ENCODE measurements at places on chromosomes 12 and 14.

DNA sequence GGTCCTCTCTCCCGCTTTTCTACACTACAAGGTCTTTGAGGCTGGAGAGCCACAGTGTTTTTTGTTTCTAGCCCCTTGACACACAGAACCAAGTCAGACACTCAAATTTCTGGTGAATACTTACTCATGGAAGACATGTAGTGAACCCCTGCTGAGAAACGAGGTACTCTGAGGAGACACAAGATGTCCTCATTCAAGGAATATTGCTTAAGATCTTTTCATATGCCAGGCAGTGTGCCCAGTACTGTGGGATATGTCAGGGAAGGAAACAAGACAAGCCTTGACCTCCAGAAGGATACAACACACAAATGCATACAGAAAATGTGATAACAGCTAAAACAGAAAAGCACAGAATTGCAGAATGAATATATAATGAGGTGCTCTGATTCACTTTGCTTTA lies 75.9 kb downstream of the TMTC1 start:
- no peak for DNase-seq

- DNase-seq: no peak
Observed at GRCh38 chr14:46136456-46136855, 515.1 kb downstream of the RPL10L start.

DNA sequence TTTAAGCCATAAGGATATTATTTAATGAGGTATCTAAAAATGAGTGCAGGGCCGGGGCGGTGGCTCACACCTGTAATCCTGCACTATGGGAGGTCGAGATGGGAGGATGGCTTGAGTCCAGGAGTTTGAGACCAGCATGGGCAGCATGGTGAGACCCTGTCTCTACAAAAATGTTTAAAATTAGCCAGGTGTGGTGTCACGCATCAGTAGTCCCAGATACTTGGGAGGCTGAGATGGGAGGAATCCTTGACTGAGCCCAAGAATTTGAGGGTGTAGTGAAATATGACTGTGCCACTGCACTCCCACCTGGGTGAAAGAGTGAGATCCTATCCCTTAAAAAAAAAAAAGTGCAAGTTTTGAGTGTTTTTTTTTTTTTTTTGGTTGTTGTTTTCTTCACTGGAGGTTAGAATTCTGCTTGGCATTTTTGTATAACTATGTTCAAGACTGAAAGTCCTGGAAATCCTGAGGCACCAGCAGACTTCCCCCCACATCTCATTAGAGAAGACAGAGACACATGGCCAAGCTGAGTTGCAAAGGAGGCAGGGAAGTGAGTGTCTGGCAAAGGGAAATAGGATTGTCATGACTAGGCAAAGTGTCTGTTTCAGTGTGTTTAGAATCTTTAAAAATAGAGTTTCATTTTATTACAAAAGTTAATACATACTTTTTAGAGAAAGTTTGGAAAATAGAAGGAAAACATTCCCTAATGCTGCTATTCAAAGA lies 53.5 kb upstream of the DUSP6 start:
- no peak for DNase-seq

- no peak for DNase-seq
Observed at GRCh38 chr12:100128512-100128908, 14.2 kb downstream of the BLTP3B start.

GRCh38 chr14:91354221-91354916 lies 63.3 kb downstream of the CCDC88C start:
- no peak for DNase-seq

DNA sequence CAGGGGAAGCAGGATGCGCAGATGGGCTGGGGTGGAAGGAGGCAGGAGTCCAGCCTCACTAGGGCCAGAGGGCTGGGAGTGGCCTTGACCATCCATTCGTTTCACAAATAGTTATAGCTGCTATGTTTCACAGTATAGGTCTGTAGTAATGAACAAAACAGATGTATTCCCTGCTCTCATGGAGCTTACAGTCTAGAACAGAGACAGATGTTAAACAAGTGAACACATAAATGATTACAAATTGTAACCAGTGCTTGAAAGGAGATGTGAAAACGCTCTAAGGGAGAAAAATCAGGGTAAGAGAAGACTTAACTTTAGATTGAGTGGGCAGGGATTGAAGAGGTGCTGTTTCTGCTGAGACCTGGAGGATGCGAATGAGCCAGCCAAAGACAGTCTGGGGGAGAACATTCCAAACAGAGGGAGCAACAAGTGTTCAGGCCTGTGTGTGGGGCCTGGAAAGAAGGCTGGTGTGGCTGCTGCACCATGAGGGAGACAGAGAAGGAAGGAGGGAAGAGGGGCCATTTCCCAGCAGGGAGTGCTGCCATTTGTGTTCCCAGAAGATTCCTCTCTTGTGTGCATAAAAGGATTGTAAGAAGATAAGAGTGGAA lies 14.6 kb downstream of the CFAP251 start:
- no peak for DNase-seq

GRCh38 chr12:62750941-62751809 lies 183.8 kb downstream of the PPM1H start:
- DNase-seq: no peak

DNA sequence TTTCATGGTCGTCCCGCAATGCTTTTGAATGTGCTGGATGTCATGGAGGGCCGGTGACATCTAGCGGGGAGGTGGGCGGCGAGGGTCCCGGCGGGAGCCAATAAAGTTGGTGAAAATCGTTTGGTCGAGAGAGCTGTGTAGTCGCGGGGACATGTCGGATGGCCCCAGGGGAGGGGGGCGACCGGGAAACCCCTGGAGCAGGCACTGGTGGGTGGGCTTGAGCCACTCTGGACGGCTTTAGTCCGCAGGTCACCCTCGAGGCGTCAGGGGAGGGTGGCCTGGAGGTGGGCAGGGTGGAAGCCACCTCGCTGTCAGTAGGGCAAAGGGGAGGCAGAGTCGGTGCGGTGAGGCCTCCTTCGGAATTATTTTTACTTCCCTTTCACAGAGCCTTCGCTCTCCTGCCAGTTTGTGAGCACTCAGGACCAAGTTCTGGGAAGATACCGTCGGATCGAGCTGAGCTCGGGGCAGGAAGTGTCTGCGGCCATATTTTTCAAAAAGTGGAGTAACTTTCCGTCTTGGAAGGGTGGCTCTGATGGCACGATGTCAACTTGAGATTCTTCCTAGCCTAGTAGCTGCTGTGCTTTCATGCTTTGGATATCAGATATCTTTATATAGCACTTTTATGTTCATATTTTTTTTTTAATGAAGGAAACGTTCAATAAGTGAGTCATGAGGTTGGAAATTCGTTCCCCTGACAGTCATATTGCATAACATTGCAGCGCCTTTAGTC lies 28.2 kb downstream of the WBP11 start:
- no peak for DNase-seq

DNA sequence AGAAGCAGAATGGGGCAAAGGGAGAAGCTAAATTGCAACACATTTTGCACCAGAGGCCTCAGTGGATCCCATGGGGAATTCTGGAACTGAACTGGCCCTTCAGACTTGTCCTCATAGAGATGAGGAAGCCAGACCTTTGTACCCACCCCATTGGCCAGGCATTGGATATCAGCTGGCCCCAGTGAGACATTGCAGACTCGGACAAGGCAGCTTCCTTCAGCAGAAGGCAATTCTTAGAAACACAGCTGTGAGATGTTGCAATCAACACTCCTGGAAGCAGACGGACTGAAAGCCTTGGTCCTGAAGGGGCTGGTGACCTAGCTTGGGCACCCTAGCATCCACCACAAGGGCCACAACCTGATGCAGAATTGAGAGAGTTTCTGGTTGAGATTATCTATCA lies 218.1 kb downstream of the MSRB3 start:
- DNase-seq: no peak

GRCh38 chr14:23728791-23729190 lies 92.6 kb downstream of the DHRS2 start:
- no peak for DNase-seq

DNA sequence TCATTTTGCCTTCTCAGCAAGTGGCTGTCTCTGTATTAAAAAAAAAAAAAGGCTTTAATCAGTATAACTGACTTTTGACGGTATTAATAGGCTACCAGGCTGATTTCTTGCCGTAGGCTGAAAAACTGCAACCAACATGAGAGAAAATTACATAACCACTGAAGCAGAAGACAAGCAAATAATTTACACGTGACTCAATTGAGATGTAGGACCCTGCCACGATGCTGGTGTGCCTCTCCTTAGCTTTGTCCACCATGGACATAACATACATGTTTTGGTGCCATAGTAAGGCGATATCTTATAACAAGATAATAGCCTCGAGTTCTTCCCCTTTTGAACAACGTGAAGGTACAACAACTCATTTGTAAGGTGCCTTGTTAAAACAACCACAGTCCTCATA lies 88.7 kb upstream of the GRIP1 start:
- no peak for DNase-seq

DNA sequence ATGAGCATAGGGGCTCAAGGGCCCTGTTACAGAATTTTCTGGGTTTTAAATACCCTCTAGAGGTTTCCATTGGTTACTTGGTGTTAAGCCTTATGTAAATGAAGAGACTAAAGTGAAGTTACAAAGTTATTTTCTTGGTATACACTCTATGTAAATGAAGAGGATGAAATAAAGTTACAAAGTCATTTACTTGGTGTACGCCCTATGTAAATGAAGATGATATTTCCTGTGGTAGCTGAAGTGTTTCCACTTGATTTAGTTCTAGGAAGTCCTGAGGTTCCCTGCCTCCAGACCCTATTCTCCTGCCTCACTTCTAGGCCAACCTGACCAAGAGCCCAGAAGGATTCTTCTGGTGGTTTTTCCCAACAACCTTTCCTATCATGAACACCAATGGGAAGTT lies 126.1 kb downstream of the SPTSSA start:
- DNase-seq: no peak

GRCh38 chr12:3988519-3989217 lies 115.5 kb upstream of the PARP11 start:
- no peak for DNase-seq

GRCh38 chr14:42407153-42407552 lies 800.5 kb downstream of the LRFN5 start:
- no peak for DNase-seq

DNA sequence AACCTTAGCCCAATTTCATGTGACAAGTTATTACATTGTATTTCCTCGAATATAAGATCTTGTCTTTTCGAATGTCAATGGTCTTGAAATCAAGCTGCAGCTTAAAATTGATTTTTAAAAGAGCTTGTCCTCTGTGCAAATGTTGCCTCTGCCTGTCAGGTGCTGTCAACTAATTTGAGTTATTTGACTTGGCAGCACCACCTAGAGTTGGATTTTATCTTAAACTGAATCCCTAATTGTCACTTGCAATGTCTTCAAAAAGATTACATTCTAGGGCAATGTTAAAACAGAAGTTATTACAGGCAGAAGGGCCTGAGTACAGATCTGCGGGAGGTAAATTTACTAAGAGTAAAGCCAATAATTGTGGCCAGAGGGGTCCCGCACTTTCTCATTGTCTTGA lies 26.2 kb upstream of the TUNAR start:
- no peak for DNase-seq

DNA sequence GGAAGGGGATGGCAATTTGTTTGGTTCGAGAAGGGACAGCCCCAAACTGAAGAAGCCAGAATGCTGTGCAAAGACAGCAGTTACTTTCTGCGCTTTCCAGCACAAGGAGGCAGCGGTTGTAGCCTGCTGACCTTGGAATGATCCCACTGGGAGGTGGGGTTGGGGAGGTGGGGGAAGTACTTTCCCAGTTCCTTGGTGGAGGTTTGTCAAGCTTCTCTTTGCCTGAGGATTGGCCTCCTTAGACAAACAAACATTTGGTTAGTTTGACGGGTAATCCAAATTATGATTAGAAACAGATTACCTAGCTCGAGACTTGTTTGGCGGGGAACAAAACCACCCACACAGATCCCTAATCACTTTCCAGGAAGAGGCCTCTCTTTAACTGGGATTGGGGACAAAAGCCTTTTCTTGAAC lies 79.1 kb upstream of the EGLN3 start:
- DNase-seq: no peak

GRCh38 chr12:85568395-85569103 lies 267.7 kb downstream of the RASSF9 start:
- no peak for DNase-seq

DNA sequence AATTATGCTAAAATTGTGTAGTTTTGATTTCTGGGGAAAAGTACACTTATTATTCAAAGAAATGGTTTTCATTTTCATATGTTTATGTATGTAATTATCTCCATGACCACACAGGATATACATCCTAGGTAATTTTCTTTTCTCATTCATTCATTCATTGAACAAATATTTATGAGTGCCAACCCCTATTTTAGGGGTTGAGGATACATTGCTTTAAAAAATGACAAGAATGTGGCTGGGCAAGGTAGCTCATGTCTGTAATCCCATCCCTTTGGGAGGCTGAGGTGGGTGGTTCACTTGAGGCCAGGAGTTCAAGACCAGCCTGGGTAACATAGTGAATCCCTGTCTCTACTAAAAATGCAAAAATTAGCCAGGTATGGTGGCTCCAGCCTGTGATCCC lies 40.9 kb downstream of the SGPP1 start:
- no peak for DNase-seq

- no peak for DNase-seq
Observed at GRCh38 chr12:77777274-77777673, 53.4 kb upstream of the NAV3 start.

GRCh38 chr12:117900561-117900960 lies 68.2 kb downstream of the KSR2 start:
- no peak for DNase-seq

GRCh38 chr12:14936224-14936861 lies 2.0 kb downstream of the ERP27 start:
- DNase-seq: no peak

GRCh38 chr14:91413547-91414474 lies 3.8 kb downstream of the CCDC88C start:
- DNase-seq: no peak

DNA sequence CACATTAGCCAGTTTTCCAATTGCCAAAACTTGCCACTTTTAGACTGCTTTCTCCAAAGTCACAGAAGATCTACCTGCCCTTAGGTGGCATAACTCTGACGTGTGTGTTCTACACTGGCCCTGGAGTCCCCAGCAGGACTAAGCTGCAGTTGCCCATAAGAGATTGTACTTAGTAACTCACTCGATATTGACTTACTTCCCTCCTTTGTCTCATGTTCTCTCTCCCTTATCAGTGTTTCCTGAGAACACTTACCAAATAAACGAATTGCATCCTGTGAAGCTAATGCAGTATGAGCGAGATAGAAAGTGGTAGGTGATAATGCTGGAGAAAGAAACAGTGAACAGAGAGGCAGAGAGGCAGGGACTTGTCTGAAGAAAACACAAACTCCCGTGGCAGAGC lies 117.2 kb downstream of the NUAK1 start:
- no peak for DNase-seq

GRCh38 chr12:27524839-27525753 lies 1.1 kb downstream of the PPFIBP1 start:
- DNase-seq: no peak

DNA sequence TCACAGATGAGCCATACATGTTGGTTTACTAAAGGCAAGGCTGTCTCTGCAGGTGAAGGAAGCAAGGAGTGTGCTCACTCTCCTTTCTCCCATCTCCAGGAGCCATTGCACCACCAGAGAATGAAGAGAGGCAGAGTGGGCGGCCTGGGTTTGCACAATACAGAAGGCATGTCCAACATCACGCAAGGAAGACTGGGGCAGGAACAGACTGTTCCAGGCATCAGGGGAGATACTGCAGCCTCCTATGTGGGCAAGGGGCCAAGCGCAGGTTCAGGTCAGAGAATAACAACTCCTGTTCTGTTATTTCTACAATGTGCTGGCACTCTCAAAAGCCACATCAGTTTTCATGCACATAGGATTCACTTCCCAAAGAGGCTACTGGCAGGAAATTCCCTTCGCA lies 1.7 kb upstream of the TMEM229B start:
- no peak for DNase-seq

Measured in stimulated activated CD8-positive, alpha-beta memory T cell treated with anti-CD3 and anti-CD28 coated beads, Interleukin-4, amount 100 ng/mL, for 1 hour (primary cell).